Hindlimb muscle (tissue), 1 donor: ENCODE measurements at places on chromosomes 6 and 20.

GRCh38 chr20:35305682-35306556 is 13.7 kb upstream of the FAM83C start:
- DNase-seq = no peak

- DNase-seq = no peak
Measured at GRCh38 chr6:43604174-43604573, 24.9 kb downstream of the GTPBP2 start.

DNA sequence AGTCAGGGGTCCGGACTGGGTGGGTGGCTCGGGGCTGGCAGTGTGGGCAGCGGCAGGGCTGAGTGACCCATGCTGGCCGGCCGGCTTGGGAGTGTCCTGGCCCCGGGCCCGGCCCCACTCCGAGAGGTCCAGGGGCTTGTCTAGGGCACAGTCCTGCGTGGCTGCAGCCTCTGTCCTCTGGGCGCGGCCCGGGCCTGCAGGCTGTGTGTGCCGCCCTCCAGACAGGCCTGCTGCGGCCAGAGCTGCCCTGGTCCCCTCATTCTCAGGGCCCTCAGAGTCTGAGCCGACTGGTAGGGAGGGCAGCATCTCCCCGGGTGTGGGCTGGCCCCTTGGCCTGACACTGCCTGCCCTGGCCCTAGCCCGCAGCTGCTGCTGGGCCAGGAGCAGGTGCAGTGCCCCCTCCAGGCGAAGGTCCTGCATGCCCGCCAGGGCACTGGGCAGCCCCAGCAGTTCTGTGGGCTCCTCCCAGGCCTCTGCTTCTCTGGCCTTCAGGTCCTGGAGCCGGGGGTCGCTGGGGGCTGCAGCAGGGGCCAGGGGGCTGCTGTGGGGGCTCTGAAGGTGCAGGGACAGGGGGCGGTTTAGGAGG is 6.9 kb upstream of the CABLES2 start:
- DNase-seq = no peak

- no peak for DNase-seq
Measured at GRCh38 chr6:45553730-45554344, 176.1 kb upstream of the SUPT3H start.

DNA sequence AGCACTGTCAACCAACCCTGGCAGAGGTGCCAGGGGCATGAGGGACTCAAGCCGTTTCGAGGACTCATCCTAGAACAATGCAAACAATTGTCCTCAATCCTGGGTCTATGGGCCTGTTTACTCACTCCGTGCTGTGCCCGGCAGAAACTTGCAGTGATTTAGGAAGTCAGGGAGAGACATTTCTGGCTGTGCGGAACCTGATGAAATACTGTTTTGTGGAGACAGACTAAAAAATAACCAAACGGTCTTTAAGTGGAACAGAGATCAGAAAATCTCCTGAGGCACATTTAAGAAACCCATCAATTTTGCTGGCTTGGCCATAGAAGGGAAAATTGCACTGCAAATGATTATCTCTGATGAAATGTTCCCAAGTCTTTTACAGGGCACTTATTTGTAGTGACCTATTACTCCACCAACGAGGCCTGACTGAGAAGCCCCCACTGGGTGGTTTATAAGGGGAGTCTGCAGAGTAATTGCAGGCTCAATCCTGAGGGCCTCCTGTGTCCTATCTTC is 79.8 kb upstream of the KCNK16 start:
- no peak for DNase-seq

DNA sequence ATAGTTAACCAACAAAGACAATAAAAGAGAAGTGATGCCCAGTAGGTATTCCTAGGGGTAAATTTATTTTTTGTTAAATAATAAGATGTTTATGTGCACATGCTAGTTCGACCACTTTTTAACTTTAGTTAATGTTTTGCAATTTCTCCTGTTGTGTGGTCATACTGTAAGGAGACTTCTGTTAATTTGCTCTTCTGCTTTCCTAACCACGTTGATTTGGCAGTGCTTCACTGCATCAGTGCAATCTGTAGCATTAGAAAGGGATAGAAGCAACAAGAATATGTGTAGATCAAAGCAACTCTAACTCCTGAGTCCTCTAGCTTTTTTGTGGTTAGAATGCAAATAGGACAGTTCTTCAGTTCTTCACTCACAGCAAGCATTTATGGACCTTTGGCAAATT is 13.9 kb downstream of the MYB start:
- DNase-seq = no peak

GRCh38 chr6:15476631-15477380 is 186.0 kb downstream of the DTNBP1 start:
- DNase-seq = no peak

GRCh38 chr6:8065519-8065911 is 1.3 kb upstream of the BLOC1S5 start:
- no peak for DNase-seq

DNA sequence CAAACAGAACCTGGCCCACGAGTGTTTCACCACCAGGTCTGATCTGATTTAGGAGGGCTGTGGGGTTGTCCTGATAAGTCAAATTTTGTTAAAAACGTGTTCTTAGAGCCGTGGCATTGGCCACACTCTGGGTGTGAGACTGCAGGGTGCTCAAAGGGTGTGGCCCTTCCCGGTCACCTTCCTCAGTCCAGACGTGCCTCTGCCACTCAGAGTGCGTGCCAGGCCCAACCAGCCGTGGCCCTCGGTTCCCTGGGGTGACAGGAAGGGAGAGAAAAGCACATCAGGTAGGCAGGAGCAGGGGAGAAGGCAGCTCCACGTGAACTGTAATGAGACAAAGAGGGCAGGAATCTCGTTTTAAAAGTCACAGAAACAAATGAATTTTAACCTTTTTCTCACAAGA is 115.4 kb downstream of the FAM120B start:
- no peak for DNase-seq

DNA sequence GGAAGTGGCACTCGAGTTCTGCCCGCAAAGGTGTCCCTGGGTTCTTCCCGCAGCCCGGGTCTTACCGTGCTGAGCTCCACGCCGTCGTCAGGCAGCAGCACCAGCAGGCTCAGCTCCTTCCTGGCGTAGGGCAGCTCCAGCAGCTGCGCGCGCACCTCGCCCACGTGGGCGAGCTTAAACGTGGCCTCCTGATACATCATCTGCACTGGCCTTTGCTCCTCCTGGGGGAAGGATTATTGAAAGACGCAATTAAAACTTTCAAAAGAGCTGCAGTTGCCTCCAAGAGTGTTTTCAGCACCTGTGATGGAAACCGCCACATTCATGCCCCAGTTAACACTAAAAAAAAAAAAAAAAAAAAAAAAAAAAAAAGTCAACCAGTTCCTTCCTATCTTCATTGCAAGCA is 11.3 kb downstream of the SERPINB9 start:
- DNase-seq = peak; percentile 83

GRCh38 chr20:59604741-59605600 is 631 bp downstream of the PHACTR3 start:
- peak; percentile 19 for DNase-seq

GRCh38 chr6:74115674-74116073 is 419.7 kb downstream of the CD109 start:
- DNase-seq = no peak

- DNase-seq = no peak
Measured at GRCh38 chr6:166040292-166040691, 127.4 kb downstream of the TBXT start.

DNA sequence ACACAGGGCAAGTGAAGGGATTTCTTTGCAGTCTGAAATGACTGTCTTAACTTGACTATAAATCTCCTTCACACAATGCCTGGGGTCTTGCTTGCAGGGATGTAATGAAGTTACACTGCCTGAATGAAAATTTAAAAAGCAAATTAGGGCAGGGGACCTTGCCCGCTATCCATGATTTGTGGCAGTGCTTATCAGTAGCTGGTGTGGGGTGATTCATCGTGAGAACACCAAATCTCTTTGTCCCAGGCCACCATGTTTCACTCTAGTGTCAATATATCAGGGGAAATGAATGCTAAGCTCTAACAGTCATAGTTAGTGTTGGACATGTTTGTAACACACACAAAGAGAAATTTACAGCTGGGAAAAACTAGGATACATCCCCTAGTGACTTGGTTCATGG is 713.7 kb upstream of the EPHA7 start:
- no peak for DNase-seq

DNA sequence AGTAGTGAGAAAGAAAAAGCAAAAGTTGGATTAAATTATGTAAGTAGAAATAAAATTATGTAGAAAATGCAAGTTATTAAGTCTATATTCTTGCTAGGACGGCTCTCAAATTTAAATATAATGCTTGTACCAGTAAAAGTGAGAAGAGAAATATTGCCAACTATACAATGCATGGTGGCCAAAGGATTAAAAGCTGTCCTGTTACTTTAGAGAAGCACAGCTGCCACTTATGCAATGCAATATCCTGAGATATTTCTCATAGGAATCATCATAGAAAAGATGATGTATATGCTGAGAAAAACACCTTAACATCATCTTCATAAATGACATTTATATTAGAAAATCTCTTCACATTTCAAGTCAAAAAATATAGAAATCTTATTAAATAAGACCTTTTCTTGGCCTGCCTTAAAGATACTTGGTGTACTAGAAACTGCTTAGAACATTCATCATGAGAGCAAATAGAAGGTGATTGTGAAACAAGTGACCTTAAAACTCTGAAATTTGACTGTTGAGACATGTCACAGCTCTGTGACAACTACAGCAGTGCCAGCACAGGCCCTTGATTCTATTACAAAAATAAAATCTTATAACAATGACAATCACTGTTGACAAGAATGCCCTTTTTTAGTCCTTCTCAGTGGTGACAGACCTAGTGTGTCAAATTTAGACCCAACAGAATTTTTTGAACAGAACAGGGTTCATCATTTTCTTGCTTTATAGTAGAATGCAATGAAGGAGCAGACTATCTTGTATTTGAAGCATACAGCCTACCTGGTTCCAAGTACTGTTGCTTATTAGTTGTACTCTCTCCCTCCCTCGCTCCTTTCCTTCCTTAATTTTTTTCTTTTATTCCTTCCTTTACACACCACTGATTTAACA is 173.1 kb downstream of the CLVS2 start:
- no peak for DNase-seq

GRCh38 chr6:157860505-157860991 is 37.5 kb downstream of the SNX9 start:
- no peak for DNase-seq

- no peak for DNase-seq
Measured at GRCh38 chr6:129342243-129342642, 367.7 kb downstream of the ARHGAP18 start.

DNA sequence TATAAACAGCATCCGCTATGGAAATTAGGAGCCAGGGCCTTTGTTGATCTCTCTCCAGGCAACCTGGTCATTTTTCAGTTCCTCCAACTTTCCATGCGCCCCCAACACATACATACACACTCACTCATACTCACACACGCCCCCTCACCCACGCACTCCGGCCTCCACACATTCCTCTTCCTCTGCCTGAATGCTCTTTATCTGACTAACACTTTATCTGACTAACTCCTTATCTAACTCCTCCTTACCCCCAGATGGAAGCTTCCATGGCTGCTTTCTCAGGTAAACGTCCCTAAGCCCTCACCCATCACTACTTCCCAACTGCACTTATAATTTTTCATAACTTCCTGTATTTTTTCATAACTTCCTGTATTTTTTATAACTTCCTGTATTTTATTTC is 17.4 kb downstream of the CASS4 start:
- no peak for DNase-seq

DNA sequence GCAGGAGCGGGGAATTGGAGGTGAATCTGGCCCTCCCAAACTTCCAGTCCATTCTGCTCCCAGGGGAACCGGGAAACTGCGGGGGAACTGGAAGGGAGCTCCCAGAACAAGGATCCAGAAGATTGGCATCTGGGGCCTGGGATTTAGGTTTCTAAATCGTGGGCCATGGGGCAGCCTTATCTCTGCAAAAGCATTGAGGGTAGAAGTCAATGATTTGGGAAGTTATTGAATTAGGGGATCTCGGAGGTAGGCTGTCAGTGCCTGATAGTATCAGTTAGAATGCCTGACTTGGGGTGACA is 45.1 kb downstream of the HNF4A start:
- DNase-seq = no peak

DNA sequence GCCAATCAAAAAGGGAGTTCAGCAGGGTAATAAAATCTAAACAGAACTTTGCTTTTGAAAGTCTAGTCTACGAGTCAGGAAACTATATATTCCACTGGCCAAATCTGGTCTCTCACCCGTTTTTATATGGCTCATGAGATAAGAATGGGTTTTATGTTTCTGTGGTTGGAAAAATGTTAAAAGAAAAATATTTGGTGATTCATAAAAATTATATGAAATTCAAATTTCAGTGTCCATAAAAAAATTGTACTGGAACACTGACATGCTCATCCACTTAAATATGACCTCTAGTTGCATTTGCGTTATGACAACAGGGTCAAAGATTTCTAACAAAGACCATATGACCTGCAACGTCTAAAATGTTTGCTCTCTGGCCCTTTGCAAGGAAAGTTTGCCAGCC is 22.3 kb upstream of the LAMP5 start:
- no peak for DNase-seq

DNA sequence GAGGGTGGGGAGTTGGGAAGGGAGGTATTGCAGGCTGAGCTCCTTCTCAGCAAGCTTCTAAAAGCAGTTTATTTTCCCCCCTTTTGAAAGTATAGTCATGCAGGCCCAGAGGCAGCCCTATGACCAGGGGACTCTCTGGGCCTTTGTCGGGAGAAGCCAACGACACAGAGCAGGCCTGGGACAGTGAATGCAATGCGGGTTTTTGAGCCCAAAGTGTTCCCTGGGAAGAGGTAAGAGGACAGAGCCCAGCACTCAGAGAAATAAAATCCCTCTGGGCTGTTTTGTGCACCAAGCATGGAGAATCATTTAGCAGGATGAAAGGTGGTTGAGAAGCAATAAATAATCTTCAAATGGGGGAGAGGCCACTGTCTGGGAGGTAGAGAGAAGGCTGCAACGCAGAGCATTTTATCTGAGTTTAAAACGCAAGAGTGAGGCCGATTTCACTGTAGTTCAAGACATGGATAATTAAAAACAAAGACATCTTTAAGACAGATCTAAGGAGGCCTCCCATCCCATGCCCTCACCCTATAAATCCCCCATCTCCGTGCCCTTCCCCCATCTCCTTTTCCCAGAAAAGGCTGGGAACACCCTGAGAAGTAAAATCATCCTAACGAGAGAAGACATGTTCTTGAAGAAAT is 237.5 kb downstream of the CDC5L start:
- DNase-seq = no peak

DNA sequence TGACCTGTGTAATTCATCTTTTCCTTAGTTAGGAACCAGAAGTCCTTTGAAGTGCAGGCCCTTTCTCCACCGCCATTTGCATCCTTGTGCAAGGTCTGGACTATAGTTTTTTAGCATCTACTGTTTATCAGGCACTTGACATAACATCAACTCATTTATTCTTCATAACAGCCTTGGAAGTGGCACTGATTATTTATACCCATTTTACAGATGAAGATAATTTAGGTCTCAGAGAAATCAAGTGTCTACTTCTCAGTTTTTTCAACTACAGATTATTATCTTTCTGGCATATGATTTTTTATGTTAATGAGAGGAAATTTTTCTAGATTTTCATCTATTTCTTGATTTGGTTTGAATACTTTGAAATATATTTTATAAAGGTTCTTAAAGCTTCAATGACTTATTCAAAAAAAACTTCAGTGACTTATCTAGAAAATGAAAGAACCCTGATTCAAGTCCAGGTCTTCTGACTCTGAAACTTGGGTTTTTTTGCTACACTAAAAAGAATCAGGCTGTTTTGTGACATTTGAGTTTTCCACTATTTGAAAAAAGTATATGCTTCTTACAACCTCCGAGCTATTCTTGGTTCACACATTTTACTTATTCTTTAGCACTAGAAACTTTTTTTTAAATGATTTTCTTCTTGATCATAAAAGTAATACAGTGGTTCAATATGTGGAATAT is 3.1 kb upstream of the UBE2J1 start:
- DNase-seq = no peak
